HFF-Myc (cell line): ENCODE measurements at places on chromosomes 4 and X.

DNA sequence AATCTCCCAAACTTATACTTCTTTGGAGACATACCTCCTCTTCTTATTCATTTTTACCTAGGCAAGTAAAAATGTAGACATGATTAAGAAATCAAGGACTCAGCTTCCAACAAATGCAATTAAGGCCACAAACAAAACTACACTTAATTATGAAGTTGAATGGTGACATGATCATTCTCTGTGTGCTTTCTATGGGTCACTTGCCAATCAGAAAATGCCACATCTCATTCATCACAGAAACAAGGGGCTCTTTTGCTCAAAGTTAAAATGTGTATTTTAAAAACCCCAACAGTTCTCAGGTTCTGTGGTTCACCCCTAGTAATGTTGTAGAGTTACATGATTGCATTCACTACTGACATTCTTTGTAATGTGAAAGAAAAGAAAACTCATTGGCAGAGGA lies 273.5 kb downstream of the DCHS2 start:
- no peak for DNase-seq

DNA sequence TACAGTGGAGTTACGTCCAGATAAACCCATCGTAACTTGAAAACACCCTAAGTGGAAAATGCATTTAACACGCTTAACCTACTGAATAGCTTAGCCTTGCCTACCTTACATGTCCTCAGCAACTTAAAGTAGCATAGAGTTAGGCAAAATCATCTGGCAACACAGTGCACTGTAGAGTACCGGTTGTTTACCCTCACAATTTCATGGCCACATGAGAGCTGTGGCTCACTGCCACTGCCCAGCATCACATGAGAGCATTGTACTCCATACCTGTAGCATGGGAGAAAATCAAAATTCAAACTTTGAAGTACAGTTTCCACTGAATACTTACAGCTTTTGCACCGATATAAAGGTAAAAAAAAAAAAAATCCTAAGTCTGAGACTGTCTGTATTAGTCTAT lies 40.6 kb downstream of the GUCY1A1 start:
- DNase-seq, result no peak

DNA sequence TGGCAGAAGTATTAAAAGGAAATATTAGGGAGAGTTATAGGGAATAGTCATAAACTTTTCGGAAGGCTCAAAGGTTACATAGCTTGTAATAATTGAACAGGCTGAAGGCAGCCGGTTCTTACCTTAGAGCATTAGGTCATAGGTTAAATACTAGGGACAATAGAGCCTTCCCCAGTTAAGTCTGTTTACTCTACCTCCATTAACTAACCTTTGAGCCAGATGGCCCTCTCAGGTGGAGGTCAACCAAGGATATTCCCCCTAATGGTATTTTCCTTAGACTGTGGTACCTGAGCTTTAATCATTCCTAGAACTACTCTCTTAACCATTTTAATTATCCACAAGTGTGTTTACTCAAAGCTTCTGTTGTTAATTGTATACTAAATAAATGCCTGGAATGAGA lies 920.9 kb upstream of the PABPC4L start:
- DNase-seq, result no peak

DNA sequence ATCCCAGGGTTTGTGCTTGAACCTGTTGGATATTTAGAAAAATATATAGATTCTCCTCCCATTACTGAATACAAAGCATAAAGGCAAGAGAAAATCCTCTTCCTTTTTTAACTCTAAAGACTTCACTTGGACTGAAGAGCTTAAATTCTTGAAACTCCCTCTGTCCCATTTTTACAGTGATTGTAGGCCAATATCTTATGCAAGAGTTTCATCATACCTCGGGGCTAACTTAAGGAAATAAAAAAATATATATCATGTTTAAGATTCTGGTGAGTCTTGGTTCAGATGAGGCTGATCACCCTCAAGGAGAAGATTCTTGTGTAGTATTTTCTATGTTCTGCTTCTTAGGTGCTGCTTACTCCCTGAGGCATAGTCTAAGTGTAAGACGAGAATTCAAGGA lies 1449.6 kb downstream of the C4orf33 start:
- DNase-seq, result no peak

DNA sequence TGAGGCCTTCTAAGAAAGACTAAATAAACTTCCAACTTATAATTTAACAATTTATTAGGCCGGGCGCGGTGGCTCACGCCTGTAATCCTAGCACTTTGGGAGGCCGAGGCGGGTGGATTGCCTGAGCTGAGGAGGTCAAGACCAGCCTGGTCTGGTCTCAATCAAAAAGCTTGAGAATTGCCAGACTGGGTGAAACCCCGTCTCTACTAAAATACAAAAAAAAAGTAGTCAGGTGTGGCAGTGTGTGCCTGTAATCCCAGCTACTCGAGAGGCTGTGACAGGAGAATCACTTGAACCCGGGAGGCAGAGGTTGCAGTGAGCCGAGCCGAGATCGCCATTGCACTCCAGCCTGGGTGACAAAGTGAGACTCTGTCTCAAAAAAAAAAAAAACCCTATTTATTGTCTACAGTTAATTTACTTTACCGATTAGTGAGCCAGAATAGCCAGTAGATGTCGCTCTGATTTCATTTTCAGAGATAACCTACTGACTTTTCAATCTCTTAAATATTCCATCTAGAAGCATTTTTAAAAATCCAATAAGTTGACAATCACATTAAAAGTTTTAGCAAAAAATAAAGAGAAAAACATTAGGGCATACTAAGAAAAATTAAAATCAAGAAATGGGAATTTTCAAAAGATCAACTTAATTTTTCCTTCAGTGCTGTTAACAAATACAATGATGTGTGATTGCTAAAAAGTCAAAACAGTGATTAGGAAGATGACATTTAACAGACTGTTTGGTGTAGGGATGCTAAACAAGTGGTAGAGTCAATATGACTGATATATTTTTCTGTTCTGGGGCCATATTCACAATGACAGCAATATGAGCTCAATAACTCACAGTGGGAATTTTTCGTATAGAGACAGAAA lies 4.3 kb upstream of the SHROOM3 start:
- DNase-seq, result peak; percentile 37

- DNase-seq, result no peak
These were observed 347.2 kb upstream of the SPOCK3 start for GRCh38 chr4:167581449-167581965.

DNA sequence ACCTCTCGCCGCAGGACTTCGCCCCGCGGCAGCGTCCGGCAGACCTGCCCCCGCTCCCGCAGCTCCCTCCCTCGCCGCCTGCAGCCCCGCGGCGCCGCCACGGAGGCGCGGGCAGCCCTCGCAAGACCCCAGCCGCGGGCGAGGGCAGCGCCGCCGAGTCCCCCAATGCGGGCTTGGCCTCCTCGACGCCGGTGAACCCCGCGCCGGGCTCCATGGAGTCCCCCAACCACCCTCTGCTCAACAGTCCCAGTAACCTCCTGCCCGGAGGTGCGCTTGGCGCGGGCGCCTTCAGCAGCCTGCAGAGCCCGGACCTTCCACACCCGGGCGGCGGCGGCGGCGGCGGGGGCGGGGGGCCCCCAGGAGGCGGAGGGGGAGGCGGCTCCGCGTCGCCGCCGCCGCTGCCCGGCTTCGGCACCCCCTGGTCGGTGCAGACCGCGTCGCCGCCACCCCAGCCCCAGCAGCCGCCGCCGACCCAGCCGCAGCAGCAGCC lies 1.2 kb downstream of the CPEB2 start:
- DNase-seq, result no peak

- no peak for DNase-seq
These were observed 52.9 kb downstream of the SUPT20HL2 start for GRCh38 chrX:24260842-24261550.

- DNase-seq, result no peak
These were observed 99.1 kb downstream of the SNCA start for GRCh38 chr4:89737888-89738287.

- DNase-seq, result no peak
These were observed 82.2 kb downstream of the MAML3 start for GRCh38 chr4:140071806-140072205.

DNA sequence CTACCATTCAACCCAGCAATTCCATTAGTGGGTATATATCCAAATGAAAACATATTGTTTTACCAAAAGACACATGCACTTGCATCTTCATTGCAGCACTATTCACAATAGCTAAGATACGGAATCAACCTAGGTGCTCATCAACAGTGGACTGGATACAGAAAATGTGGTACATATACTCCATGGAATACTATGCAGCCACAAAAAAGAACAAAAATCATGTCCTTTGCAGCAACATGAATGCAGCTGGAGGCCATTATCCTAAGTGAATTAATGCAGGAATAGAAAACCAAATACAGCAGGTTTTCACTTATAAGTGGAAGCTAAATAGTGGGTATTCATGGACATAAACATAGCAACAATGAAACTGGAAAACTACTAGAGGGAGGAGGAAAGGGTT lies 38.1 kb upstream of the BBS7 start:
- DNase-seq, result no peak

GRCh38 chr4:158819942-158820786 lies 51.3 kb downstream of the FNIP2 start:
- DNase-seq, result no peak

DNA sequence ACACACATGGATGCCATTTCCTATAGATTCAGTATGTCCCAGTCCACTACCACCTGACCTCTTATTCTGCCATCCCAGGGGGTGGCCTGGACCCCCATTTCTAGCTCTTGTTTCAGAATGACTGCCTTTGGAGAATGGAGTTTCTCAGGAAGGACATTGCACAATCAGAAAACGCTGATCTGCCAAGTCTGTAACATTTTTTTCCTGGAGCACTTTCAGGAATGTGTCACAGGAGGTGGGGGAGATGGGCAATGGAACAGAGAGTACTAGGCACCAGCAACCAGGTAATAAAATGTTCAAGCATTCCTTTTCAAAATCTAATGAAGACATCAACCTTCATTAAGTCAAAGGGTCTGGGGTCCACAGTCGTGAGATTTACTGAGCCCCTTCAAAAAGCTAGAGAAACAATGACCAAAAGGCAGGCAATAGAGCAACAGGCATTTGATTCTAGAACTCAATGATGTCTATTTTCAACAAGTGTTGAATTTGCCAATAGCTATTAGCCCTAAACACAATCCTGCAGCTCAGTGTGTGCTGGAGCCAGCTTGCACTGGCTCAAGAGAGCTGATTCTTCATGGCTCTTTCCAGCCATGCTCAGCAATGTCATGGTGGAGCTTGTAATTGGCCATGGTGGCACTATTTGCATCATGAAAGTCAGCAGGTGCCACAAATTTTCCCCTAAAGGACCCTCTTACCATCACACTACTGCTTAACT lies 87.1 kb downstream of the KDR start:
- no peak for DNase-seq

DNA sequence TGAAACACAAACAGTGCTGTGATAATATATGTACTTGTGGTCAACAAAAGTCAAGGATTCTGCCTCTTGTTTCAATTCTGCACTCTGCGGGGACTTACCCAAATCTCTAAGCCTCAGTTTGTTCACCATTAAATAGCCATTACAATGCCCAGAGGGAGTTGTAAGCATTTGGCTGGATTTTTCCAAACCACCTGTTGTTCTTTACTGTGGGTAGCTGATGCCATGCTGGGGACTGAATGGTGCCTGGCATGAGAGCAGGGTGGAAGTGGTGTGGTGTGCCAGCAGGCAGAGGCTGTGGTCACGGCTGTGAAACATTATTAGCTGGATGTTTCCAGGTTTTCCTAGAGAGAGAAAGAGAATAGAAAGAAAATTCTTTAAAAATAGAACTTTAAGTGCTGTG lies 60.7 kb upstream of the PAK3 start:
- no peak for DNase-seq

GRCh38 chr4:42605264-42605663 lies 51.6 kb downstream of the ATP8A1 start:
- DNase-seq, result no peak

DNA sequence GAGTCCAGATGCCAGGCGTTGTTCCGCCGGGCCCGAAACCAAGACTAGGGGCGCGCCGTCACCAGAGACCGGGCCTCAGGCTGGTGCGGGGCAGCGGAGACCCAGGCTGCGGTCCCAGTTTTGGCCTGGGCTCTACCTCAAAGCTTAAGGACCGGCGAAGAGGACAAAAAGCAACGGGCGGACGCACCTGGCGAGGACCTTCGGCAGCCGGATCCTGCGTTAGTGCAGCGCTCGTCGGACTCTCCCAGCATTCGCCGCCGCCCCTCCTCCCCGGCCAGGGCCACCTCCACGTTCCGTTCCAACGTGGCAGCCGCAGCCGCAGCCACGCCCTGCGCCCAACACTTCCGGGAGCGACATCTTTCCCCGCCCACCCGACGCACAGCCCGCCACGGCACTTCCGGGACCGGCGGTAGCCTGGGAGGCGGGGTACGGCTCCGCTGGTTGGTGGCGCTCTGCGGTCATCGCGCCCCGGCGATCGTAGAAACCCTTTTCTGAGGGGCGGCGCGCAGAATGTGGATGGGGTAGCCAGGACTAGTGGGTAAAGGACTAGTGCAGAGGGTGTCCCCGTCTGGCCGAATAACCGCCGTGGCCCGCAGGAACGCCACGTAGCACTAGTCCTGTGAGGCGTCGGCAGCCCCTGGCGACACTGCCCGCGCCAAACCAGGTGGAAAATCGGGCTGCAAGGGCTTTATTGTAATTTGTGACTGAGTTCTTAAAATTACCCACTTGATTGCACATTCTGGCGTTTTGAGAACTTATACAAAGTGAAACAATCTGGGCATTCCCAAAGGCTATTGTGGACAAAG lies at the start of gene SEC31A:
Gene SEC31A, minus strand, starts transcription at position 253 of the 806 bp plus-strand sequence. CDS start 9,217 bp downstream, outside the sequence.
- DNase-seq, result peak; percentile 67

GRCh38 chr4:152696764-152697261 lies 17.0 kb upstream of the TMEM154 start:
- DNase-seq, result no peak

- DNase-seq, result no peak
These were observed 39.6 kb downstream of the FNIP2 start for GRCh38 chr4:158808399-158808798.

- no peak for DNase-seq
These were observed 64.4 kb upstream of the C4orf54 start for GRCh38 chr4:99722006-99722405.

DNA sequence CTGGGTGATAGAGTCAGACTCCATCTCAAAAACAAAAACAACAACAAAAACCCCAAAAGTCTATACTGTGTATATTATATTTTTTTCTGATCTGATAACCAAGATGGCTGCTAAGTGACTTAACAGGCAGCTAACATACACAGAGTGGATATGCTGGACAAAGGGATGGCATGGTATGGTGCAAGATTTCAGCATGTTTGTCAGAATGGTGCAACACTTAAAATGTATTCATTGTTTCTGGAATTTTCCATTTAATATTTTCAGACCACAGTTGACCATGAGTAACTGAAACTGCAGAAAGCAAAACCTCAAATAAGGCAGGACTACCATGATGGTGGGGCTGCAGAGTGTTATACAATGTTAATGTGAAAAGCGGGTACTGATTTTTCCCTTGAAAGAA lies 6.1 kb upstream of the BOD1L1 start:
- no peak for DNase-seq
